ENCODE measurements at places on chromosomes 12 and 14.
A peak's percentile ranks its signal among the peaks of the same experiment; 100 is the strongest.

GRCh38 chr12:15988983-15989755, 78.0 kb downstream of the DERA start:
- DNase-seq = no peak

DNA sequence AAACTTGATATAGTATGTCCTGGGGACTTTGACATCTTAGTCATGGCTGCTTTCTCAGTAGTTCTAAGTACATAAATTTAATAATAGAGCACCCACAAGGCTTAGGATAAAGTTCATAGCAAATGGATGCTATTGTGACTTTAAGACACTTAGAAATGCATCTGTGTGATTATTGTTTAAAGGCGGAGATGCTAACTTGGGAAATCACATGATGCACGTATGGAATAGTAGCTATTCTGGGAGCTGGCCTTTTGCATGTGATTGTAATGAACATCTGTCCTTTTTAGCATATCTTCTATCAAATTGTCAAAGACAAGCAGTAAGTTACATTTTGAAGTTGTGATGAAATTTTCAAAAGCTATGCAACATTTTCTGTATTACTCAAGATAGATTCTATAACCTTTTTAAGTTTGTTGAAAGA, 46.7 kb upstream of the ATP2A2 start:
- DNase-seq = no peak

DNA sequence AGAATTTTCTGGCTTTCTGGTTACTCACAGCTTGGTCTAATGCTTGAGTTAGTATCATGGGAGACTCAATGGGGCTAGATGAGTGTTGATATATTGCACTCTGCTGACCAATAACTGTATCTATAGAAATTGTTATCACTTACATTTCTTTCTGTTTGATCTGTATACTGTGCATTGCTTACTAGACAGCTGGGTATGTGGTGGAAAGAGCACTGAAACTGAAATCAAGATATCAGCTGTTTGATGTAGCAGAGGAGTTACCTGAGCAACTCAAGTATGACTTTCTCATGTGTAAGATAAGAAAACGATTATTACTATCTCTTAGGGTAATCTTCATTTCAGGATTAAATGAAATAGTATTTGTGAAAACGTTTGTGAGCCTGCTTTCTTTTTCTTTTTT, 183.0 kb downstream of the SLC15A5 start:
- DNase-seq = no peak

- no peak for DNase-seq
These were observed 15.9 kb downstream of the AREL1 start for GRCh38 chr14:74697011-74697410.

GRCh38 chr12:121803861-121804416, at the start of gene SETD1B:
TSS of gene SETD1B (plus strand) at chr12:121804009. CDS start at chr12:121804738, 729 bp downstream.
- DNase-seq = no peak

GRCh38 chr14:92519246-92520101, 5.9 kb downstream of the RIN3 start:
- DNase-seq = no peak

GRCh38 chr12:122730215-122731014, at the start of gene HCAR1:
TSS of gene HCAR1 (minus strand) at chr12:122730844. CDS start at chr12:122730339, 505 bp downstream.
- peak; percentile 64 for DNase-seq

DNA sequence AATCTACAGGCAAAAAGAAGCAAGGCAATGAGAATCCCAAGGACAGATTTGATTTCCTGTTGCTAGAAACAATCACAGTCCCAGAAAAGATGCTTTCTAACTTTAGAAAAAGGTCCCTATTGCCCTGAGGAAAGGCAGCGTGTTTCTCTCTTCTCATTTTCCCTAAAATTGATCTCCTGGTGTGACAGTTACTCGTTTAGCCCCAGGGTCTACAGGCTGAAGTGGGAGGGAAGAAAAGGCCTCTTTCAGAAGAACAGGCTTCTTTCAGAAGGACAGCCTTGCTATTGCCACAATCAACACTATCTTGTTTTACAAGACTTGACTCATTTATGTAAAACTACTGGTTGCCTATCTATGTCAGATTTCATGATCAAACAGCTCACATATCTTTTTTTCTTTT, 121.8 kb upstream of the OR4E1 start:
- no peak for DNase-seq

- no peak for DNase-seq
These were observed 11.8 kb downstream of the NACA start for GRCh38 chr12:56713345-56713744.

- no peak for DNase-seq
These were observed 72.4 kb upstream of the GZMB start for GRCh38 chr14:24706351-24706750.

DNA sequence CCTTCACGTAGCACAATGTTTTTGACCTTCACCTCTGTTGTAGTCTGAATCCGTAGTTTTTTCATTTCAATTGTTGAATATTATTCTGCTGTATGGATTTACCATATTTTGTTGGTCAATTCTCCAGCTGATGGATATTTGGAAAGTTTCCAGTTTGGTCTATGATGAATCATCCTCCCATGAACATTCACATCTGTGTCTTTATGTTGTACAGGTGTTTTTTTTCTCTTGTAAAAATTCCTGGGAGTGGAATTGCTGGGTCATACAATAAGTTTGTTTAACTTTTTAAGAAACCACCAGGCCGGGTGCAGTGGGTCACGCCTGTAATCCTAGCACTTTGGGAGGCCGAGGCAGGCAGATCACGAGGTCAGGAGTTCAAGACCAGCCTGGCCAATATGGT, 36.7 kb upstream of the GNG2 start:
- DNase-seq = no peak
